ENCODE measurements at places on chromosomes 16 and 17. TPM values are rescaled to one million over a fixed set of nuclear protein-coding genes. Genes with fewer than 3 reads are reported as not detected.

DNA sequence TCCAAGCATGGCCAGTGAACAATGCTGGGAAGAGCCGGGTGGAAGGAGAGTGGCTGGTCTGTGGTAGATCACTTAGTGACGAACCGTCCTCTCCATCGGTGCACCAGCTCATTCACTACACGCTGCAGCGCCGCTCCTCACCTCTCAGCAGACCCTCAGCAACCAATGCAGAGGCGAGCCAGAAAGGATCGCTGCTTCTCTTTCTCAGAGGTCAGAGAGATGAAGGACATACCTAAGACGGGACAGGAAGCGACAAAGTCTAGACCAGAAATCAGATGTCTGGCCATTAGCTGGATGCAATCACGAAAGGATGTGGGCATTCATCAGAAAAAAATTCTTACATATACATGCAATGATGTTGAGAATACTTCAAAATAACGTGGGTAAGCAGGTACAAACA, 26.9 kb downstream of the NSMCE1 start:
- DNase-seq = no peak

- no peak for DNase-seq
Observed at GRCh38 chr16:46627746-46628145, 6.6 kb upstream of the SHCBP1 start.

DNA sequence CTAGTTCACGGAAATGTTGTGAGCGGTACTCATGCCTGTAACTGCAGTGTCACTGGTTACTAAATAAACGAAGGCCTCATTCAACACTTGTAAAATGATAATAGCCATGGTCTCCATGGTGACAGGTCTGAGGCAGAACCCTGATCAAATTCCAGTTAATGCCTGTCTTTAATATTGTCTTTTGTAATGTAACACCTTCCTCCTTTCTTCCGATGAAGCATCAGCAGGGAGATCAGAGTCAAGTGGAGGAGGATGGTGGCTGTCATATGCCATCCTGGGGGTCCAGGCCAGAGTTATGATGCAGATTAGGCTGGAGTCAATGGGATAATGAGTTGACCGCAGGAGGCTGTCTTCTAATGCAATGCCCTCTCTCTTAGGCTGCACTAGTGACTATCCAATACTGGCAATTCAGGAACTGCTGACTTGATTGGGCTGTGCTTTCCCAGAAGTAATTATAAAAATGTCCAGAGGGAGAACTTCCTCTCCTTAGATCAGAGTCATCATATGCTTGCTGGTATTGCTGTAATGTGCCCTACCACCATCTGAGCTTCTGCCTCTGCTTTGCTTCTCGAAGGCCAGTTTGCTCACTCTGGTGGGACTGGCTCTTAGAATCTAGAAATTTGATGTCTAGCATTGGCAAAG, 419.1 kb downstream of the CA10 start:
- no peak for DNase-seq

DNA sequence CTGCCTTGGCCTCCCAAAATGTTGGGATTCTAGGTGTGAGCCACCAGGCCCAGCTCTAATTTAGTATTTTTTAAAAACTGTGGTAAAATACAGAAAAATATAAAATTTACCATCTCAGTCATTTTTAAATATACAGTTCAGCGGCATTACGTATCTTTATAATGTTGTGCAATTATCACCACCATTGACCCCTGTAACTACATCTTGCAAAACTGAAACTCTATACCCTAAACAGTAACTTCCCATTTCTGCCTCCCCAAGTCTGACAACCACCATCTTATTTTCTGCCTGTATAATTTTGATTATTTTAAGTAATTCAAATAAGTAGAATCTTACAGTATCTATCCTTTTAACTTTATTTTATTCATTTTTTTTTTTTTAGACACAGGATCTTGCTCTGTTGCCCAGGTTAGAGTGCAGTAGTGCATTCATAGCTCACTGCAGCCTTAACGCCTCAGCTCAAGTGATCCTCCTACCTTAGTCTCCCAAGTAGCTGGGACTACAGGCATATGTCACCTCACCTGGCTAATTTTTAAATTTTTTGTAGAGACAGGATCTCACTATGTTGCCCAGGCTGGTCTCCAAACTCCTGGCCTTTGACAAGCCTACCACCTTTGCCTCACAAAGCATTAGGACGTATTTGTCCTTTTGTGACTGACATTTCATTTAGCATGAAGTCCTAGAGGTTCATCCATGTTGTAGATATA, 10.9 kb upstream of the GGA2 start:
- DNase-seq = no peak

DNA sequence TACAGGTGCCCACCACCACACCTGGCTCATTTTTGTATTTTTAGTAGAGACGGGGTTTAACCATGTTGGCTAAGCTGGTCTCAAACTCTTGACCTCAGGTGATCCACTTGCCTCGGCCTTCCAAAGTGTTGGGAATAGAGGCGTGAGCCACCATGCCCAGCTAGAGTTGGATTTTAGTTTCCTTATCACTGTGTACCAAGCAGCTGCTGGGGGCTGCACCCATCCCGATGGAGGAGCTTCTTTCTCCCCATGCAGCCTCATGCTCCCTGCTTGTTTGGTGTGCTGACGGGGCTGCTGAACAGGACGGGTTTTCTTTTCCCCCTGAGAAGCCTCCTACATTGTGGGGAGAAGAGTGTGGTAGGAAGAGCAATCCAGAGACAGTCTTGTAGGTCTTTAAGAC, 173.2 kb downstream of the LGALS9B start:
- no peak for DNase-seq

DNA sequence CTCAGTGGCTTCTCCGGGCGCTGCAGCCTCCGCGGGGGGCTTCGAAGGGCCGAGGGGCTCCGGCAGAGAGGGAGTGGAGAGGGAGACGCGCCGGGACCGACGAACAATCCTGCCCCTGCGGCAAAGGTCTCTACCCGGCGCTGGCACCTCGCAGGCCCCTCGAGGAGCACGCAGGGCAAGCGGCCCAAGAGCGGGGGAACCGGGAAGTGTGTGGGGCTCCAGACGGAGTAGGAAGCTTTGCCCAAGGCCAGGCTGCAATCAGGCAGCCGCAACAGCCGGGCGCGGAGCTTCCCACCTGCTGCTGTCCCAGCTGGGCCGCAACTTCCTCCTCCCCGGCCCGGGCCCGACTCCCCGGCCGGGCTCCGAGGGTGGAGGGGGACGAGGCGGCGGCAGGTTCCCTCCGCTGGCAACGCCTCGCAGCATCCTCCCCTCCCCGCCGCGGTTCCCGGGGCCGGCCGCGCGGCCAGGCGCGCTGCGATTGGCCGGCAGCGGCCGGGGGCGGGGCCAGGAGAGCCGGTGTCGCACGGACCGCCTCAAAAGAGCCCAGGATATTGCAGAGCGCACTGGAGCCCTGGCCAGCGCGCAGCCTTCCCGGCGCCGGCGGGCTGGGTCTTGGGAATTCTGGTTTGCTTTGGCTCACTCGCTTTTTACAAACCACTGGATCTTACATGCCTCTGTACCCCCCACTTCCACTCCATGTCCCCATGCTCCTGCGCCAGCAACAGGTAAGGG, at the start of gene KCNJ2:
TSS of gene KCNJ2 (plus strand) at position 556 of the 732 bp plus-strand sequence. CDS start 5,508 bp downstream, outside the sequence.
- peak; percentile 70 for DNase-seq

- no peak for DNase-seq
Observed at GRCh38 chr17:56213031-56213430, 59.8 kb downstream of the ANKFN1 start.

GRCh38 chr17:49908782-49909714, 59.9 kb upstream of the DLX4 start:
- DNase-seq = no peak

DNA sequence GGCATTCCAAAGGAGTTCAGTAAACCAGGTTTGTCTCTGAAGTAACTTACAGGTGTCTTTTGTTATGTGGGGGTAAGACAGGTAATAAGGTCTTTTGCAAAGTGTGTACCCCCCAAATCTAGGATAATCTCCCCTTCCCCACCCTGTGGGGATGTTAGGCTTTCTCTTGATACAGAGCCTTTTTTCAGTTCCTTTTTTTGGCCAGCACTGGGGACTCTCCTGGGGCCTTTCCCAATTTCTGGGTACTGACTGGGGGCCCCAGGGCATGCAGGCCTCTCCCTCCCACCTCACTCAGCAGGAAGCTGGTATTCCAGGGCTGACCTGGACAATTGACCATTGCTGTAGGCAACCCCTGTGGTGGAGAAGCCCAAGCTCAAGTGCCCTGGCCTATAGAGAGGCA, 84.3 kb upstream of the IRX6 start:
- no peak for DNase-seq

GRCh38 chr17:11643851-11644250, 45.6 kb downstream of the DNAH9 start:
- no peak for DNase-seq

DNA sequence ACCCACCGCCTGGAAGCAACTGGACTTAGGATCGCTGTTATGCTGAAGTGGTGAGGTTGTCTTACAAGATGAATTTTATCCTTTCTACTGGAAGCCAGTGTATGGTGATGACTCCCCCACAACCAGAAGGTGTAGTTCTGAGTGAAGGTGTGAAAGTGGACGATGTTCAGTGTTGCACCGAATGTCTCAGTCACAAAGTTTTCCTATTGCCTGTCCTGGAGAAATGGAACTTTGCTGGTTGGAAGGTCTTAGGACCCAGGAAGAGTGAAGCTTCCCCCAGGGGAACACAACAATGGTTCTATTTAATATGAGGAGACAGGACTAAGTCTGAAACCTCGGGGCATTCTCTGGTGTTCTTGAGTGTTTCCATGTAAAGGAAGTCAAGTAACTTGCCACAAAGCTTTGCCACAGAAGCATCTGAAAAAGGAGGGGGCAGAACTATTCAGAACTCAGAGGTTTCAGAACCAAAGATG, 44.2 kb downstream of the USP22 start:
- no peak for DNase-seq

DNA sequence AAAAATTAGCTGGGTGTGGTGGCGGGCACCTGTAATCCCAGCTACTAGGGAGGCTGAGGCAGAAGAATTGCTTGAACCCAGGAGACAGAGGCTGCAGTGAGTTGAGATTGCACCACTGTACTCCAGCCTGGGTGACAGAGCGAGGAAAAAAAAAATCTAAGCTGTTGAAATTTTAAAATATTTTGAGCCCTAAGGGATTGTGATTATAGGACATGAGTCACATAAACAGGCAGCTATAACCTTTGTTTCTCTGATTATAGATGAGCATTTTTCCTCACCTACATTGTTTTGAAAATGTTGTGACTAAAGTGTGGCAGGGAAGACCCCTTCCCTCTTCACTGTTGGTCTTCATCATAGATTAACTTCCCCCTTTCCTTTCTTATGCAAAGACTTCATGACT, 135.5 kb downstream of the MGAT5B start:
- DNase-seq = no peak

The TPSB2 gene
- not detected for polyA plus RNA-seq

The TBC1D3K gene
- not detected for polyA plus RNA-seq

The SCNN1G gene
- 0.78 TPM for polyA plus RNA-seq

The VTN gene
- polyA plus RNA-seq = 15.6 TPM

Data from left renal pelvis (tissue), 4 donors.